Pulmonary artery endothelial cell (primary cell): ENCODE measurements at places on chromosomes 16 and 17. TPM values are rescaled to one million over a fixed set of nuclear protein-coding genes. Genes with fewer than 3 reads are reported as not detected.

TNS4 gene
- total RNA-seq: 0.04 TPM in 1 of 2 replicates, not detected in the other

ZNF747 gene
- total RNA-seq: 5.7 and 7.0 TPM in 2 replicates

KRT40 gene
- not detected in 2 replicates for total RNA-seq

C17orf67 gene
- 1.3 and 1.4 TPM in 2 replicates for total RNA-seq

SLC12A3 gene
- not detected in 2 replicates for total RNA-seq

STAC2 gene
- total RNA-seq: not detected in 2 replicates

EFNB3 gene
- total RNA-seq: 0.07 and 0.40 TPM in 2 replicates

TSPAN10 gene
- 0.14 and 0.26 TPM in 2 replicates for total RNA-seq

ASPHD1 gene
- total RNA-seq: 0.63 and 1.3 TPM in 2 replicates

ALOX15B gene
- not detected in 2 replicates for total RNA-seq

MYH3 gene
- 0.07 and 0.71 TPM in 2 replicates for total RNA-seq

ADAD2 gene
- total RNA-seq: not detected in 2 replicates

KRTAP4-6 gene
- not detected in 2 replicates for total RNA-seq

MYH13 gene
- total RNA-seq: not detected in 2 replicates

KRTAP4-11 gene
- total RNA-seq: not detected in 2 replicates

BANP gene
- total RNA-seq: 16.4 and 57.0 TPM in 2 replicates

B4GALNT2 gene
- total RNA-seq: not detected in 2 replicates

TMEM235 gene
- total RNA-seq: 0.21 TPM in 1 of 2 replicates, not detected in the other

AATK gene
- total RNA-seq: 2.1 and 3.0 TPM in 2 replicates

SLC16A11 gene
- total RNA-seq: 0.26 and 0.78 TPM in 2 replicates

TBX6 gene
- 0.07 and 0.18 TPM in 2 replicates for total RNA-seq

USP43 gene
- 0.04 and 0.07 TPM in 2 replicates for total RNA-seq

RAB34 gene
- total RNA-seq: 15.0 and 41.7 TPM in 2 replicates

SSTR5 gene
- 0.07 TPM in 1 of 2 replicates, not detected in the other for total RNA-seq

HBA1 gene
- not detected in 2 replicates for total RNA-seq

TNFRSF13B gene
- not detected in 2 replicates for total RNA-seq

RPS2 gene
- total RNA-seq: 2,313 and 4,514 TPM in 2 replicates

PRKCA gene
- 10.6 and 10.8 TPM in 2 replicates for total RNA-seq

CCL17 gene
- not detected in 2 replicates for total RNA-seq

AOC3 gene
- 0.04 TPM in 1 of 2 replicates, not detected in the other for total RNA-seq

SOX8 gene
- total RNA-seq: 0.25 and 0.99 TPM in 2 replicates

MRM1 gene
- 3.6 and 7.3 TPM in 2 replicates for total RNA-seq

GPRC5C gene
- total RNA-seq: not detected in 2 replicates

NPW gene
- 0.33 and 0.46 TPM in 2 replicates for total RNA-seq

GJD3 gene
- total RNA-seq: 0.20 and 0.35 TPM in 2 replicates

NR1D1 gene
- total RNA-seq: 0.73 and 0.78 TPM in 2 replicates

TPSD1 gene
- not detected in 2 replicates for total RNA-seq

GDPD3 gene
- 0.53 and 0.81 TPM in 2 replicates for total RNA-seq

CACNG1 gene
- total RNA-seq: not detected in 2 replicates
